Kidney epithelial cell (primary cell): ENCODE measurements at places on chromosomes 3 and 15. TPM values are rescaled to one million over a fixed set of nuclear protein-coding genes. Genes with fewer than 3 reads are reported as not detected.

GRCh38 chr15:93359425-93360131 lies 270.6 kb upstream of the RGMA start:
- no peak for DNase-seq

DNA sequence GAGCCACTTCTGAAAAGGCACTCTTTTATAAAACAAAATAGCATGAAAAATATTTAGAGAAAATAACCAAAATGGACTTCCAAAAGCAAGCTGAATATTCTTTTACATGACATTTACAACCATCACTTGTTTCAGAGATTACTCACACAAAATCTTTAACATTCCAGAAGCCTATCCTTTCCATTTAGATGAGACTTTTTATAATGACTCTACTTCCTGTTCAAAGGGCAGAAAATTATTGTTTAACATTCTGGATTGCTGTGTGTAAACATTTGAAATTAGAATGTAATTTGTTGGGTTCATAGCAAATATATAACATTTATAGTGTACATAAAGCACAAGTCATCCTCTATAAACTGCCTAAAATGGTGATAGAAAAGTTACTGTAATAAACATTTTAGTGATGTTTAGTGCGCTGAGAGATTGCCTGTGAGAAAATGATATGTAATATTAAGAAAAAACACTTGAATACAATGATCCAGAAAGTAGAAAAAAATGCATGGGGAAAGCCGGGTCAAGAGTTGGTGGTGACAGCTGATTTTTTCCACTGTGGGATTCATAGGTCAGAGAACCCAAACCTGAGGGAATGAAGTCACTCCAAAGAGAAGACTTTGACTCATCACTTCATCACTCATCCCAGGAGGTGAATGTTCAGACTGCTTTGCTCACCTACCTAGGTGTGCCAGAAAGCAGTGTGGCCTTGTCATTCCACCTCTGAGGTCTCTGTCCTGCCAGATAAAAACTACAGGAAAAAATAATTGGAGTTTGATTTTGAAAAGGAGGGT lies 305.8 kb downstream of the ARPP21 start:
- DNase-seq = peak; percentile 23

DNA sequence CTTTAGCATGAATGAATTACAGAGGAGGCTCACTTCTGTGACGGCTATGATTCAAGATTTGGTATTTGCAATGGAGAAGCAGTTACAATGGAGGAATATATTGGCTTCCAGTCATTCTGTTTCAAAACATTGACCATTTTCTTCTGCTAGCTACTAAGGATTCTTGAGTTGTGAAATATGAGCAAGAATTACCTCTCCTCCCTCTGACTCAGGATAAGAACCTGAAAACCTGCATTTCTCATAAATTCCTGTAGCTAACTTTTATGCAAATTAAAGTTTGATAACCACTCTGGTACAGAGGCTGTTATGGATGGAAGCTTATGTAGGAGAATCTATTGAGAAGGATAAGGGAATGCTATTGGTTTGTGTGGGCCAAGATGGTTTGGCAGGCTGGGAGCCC lies 84.1 kb upstream of the MYRIP start:
- no peak for DNase-seq

DNA sequence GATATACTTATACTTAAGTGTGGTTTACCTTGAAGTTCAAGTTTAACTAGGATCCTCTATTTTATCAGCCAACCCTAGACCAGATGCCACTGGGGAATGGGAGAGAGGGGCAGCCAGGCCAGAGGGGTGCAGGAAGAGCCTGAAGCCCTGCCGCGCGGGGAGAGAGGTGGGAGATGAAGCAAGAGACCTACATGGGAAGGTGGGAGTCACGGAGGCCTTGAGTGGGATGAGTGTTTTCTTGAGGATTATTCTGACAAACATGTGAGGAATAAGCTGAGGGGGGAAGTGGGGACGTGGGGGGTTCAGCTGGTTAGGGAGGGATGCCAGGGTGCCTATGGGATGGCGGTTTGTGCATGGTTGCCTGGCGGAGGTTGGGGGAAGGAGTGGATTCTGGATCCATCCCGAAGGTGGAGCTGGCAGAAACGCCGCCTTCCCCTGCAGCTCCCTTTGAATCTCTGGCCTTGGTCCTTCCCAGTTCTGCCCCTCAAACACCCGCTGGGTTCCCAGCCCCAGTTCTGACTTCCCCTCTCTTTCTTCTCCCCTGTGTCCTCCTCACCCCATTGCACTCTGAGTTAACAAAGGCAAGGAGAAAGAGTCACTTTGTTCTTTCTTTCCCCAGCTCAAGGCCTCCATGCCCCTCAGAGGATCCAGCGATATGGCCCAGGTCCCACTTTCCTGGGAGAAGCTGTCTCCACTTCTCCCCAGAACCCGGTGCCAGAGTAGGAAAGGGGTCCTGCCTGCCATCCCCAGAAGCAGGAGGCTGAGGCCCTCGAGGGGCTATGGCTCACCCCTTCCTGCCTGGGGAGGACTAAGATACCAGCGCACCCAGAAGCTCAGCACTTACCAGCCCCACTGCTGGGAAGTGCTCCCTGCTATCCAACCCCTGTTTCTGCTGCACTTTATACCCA lies 274.2 kb downstream of the UACA start:
- DNase-seq = no peak

GRCh38 chr3:14532691-14533456 lies 7.3 kb downstream of the GRIP2 start:
- no peak for DNase-seq

The TRIM71 gene
- 2.4 and 2.6 TPM in 2 replicates for total RNA-seq

The VIPR1 gene
- 1.3 and 3.7 TPM in 2 replicates for total RNA-seq

The PP2D1 gene
- not detected in 2 replicates for total RNA-seq
